ENCODE measurements at places on chromosomes 16 and 17.

- no peak for DNase-seq
Measured at GRCh38 chr16:84271037-84271436, 23.6 kb upstream of the WFDC1 start.

GRCh38 chr17:38584350-38584925 lies 21.3 kb downstream of the SRCIN1 start:
- DNase-seq, result peak; percentile 90

GRCh38 chr16:90048347-90048722 lies 28.8 kb downstream of the PRDM7 start:
- no peak for DNase-seq

DNA sequence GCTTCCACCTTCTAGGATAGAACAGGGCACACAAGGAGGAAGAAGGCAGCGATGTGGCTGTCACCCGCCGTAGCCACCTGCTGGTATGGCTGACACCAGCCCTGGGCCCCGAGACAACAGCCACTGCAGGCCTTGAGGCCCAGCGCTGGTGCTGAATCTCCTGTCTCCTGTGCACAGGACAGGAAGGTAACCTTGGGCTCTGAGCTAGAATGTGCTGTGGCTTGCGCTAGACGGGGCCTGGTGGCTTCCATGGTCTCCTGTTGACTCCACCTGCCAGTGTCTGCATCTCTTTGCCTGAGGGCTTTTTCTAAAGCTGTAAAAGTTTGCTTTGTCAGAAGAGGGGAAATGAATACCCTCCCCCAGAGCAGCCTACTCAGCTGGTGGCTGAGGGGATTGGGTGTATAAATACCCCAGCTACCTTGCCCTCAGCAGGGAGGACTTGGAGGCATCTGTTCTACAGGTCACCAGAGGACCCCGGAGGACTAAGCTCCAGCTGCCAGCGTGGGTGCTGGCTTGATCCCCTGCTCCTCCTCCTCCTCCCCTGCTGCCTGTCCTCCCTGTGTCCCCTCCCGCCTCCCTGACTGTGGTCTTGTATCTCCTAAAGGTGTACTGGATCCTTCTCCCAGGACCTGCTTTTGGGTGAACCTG lies 76.1 kb upstream of the SDK2 start:
- DNase-seq, result no peak

GRCh38 chr16:55821210-55821609 lies 11.7 kb downstream of the CES1 start:
- DNase-seq, result no peak

DNA sequence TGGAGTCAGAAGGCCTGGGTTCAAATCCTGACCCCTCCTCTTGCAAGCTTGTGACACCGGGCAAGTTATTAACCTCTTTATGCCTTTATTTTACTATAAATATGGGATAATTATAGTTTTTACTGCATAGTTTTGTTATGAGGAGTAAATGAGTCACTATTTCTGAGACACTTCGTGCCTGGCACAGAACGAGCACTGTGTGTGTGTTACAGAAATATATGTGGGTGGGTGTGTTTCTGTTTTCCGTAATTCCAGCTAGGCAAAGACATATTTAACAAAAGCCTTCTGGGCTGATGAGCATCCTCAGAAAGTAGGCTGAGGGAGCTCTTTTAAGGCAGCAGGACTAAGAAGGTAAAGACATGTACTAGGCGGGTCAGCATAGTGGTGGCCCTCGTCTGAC lies 417.9 kb downstream of the MAF start:
- DNase-seq, result no peak

- no peak for DNase-seq
Measured at GRCh38 chr17:1532836-1533602, 16.6 kb upstream of the INPP5K start.

- DNase-seq, result no peak
Measured at GRCh38 chr17:18146259-18146658, 37.4 kb upstream of the ALKBH5 start.

GRCh38 chr17:46158323-46159296 lies 34.6 kb downstream of the KANSL1 start:
- no peak for DNase-seq

DNA sequence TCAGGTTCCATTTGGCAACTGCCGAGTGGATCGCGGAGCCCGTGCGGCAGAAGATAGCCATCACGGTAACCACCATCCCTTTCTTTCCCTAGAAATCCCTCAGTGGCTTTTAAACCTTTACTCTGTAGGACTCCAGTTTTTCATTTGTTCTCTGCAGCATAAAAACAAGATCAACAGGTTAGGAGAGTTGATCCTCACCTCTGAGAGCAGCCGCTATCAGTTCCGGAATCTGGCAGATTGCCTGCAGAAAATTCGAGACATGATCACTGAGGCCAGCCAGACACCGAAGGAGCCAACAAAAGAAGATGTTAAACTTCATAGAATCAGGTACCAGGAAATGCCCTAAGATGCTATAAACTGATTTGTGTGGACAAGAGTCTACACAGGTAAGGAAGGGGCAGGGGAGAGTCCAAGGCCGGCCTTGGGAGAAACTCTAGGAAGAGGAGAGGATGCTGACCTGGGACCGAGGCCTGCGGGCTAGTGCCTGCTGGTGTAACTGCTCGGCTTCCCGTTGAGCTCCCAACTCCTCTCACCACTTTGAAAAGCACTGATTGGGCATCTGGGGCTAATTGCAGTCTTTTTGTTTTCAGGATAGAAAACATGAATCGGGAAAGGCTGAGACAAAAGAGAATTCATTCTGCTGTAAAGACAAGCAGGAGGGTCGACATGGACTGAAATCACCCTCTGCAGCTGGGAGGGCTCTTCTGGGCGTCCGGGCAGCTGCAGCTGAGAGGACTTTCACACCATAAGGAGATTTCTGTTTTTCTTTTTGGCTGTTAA lies 8.1 kb downstream of the MRPL58 start:
- DNase-seq, result no peak

GRCh38 chr17:2449486-2449885 lies 48.6 kb upstream of the MNT start:
- DNase-seq, result no peak

DNA sequence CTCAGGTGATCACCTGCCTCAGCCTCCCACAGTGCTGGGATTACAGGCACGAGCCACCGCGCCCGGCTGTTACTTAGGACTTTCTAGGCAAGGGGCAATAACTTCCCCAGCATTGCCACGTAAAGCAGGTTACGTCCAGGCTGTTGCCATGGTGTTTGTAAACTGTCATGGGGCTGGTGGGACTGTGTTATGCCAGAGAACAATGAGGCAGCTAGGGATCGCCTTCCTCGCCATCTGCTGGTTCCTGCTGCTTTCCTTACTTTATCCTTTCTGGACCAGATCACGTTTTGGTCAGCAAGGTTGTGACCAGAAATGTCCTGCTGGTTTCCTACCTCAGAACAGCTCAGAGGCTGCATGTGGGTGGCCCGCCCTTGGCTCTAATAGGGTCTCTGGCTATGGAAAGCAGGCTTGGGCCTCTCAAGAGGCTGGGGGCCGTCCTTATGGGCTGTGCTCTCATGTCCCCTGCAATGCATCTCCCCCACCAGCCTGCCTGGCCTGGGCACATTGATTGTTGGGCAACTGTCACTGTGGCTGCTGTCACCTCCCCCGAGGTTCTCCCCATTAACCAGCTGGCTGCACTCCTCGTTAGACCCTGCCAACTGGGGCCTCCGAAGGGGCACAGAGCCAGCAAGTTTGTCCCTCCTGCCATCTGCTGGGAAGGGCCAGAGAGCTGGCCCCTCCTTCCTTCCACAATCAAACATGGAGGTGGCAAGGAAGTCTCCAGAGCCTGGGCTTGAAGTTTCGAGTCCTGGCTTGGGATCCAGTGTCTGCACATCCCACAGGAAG lies 28.2 kb upstream of the ZC3H18 start:
- DNase-seq, result no peak

- DNase-seq, result no peak
Measured at GRCh38 chr16:52469775-52470174, 77.2 kb downstream of the TOX3 start.

DNA sequence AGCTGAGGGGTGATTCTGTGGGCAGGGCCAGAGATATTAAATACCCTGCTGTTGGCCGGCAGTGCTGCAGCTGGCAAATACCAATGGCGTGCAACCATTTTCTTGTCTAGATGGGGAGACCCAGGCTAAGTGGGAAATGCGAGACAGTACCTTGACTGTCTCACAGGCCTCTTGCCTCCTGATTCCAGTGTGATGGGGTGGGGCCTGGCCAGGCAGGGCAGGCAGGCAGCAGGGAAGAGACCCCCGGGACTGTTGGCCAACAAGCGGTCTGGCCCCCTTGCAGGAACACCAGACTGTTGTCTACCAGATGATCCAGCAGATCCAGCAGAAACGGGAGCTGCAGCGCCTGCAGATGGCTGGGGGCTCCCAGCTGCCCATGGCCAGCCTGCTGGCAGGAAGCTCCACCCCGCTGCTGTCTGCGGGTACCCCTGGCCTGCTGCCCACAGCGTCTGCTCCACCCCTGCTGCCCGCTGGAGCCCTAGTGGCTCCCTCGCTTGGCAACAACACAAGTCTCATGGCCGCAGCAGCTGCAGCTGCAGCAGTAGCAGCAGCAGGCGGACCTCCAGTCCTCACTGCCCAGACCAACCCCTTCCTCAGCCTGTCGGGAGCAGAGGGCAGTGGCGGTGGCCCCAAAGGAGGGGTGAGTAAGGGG lies 5.7 kb upstream of the CISD3 start:
- DNase-seq, result peak; percentile 80

DNA sequence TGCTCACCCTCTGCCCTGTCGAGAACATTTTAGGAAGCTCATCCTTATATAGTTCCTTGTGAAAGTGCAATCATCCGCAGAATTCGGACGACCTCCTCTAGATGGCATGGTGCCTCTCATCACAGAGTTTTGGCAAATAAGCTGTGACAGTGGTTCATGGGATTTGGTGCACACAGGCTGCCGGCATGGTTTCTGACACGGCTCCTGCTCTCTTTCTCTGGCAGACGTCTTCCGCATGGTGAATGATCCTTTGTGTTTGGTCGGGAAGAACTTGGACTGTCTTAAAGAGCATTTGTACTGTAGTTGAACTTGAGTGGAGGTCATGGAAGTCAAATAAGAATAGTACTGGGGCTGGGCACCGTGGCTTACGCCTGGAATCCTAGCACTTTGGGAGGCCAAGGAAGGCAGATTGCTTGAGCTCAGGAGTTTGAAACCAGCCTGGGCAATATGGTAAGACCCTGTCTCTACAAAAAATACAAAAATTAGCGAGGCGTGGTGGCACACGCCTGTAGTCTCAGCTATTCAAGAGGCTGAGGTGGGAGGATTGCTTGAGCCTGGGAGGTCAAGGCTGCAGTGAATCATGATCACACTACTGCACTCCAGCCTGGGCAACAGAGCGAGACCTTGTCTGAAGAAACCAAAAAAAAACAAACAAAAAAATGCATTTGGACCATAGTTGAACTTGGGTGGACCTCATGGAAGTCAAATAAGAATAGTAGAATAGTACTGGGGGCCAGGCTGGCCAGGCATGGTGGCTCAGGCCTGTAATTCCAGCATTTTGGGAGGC lies 34.7 kb upstream of the NAT9 start:
- DNase-seq, result no peak

DNA sequence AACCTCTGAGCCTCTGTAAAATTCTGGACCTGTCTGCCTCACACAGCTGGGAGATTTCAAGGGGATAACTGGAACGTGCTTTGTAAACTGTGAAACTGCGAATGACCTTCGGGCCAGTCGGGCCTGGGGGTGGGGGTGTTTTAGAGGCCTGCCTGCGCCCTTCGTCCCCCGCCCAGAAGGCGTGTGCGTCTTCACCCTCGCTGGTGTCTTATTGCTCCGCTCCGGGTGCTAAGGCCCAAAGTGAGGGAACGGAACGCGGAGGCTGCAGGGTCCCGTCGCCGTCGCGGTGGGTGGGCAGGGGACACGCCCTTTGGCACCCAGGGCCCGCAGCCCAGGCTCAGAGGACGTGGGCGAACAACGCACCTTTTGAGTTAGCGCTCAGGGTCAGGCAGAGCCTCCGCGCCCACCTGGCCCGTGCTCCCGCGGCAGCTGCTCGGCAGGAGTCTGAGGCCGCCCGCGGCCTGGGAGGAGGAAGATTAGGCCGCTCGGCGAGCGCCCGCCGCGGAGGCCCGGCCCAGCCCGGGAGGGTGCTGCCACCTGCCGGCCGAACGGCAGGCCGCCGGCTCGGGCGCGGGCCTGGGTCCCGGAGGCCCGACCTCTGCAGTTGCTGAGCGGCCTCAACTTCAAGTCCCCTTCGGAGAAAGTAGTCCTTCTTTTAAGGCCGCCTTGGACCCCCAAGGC lies 29.7 kb downstream of the DCAKD start:
- peak; percentile 92 for DNase-seq

DNA sequence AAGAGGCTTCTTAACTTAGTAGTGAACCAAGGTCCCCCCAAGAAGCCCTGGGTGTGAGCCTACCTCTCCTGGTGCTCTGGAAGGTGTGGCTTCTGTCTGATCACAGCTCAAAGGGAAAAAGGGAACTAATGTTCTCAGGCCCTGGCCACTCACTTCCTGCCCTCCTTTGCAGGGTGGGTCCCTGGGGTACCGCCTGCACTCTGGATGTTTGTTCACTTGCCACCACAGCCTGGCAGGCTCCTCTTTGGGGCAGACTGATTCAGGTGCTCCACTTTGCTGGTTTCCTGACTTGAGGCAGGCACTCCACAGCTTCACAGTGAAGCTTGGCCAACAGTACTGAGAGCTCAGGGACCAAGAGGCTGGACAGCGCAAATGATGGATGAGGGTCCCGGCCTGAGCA lies 5.9 kb upstream of the MYO15A start:
- no peak for DNase-seq

- no peak for DNase-seq
Measured at GRCh38 chr17:64232466-64233262, 30.4 kb downstream of the TEX2 start.

DNA sequence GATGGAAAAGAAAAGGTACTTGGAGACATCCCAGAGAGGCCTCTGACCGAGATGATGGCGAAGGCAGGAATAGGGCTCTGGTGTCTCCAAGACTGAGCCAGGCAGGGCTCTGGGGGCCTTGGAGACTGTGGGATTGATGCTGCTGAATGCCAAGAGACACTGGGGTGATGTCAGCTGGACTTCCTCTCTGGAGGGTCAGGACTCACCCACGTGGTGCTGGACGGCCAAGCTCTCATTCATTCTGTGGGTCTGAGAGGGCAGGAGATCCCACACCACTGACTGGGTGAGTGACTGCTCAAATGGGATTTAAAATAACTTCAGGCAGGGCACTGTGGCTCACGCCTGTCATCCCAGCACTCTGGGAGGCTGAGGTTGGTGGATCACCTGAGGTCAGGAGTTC lies 64.8 kb downstream of the NT5M start:
- no peak for DNase-seq

- no peak for DNase-seq
Measured at GRCh38 chr17:77503916-77504651, 363.3 kb downstream of the SEC14L1 start.

- no peak for DNase-seq
Measured at GRCh38 chr16:59514651-59515050, 780.5 kb upstream of the GOT2 start.

DNA sequence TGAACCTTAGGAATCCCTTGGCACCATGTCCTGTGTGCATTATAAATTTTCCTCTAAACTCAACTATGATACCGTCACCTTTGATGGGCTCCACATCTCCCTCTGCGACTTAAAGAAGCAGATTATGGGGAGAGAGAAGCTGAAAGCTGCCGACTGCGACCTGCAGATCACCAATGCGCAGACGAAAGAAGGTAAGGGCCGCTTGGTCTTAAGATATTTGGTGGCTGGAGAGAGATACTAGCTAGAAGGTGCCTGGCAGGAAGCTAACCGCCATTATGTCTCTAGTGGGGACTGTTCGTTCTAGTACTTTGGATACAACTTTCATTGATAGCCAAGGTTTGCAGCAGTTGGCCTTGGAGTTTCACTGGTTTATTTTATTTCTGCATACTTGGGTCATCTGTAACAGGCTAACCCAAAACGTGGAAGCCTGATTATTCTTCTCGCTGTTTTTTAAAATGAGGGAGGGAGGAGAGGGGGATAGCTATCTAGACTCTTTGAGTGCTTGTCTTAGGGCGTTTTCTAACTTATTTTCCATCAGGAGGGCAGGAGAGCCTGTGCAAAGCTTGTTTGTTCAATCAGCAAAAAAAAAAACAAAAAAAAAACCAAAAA lies 1.3 kb downstream of the RBBP6 start:
- DNase-seq, result no peak
